ENCODE measurements at places on chromosomes 11 and 22.
A peak's percentile ranks its signal among the peaks of the same experiment; 100 is the strongest.

- DNase-seq, result no peak
Measured at GRCh38 chr22:49966774-49967705, 6.5 kb downstream of the PIM3 start.

DNA sequence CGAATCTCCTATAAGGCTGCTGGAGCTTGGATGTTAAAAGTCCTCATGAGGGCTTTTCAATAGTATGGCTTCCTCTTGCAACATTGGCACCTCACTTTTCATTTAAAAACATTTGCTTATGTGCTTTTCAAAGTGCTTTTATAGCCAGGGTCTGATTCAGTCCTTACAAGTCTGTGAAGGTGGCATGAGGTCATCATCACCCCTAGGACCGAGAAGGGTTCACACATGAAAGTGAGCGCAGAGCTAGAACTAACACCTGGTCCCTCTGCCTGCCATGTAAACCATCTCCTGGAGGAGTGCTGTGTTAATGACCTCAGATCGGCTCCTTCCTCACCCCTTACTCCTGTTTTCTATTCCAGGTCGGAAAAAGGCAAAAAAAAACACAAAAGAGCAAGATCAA is 12.2 kb upstream of the LMO2 start:
- DNase-seq, result no peak

GRCh38 chr11:129699711-129700304 is 115.8 kb upstream of the TMEM45B start:
- no peak for DNase-seq

GRCh38 chr11:104588446-104588845 is 309.8 kb downstream of the CASP12 start:
- DNase-seq, result no peak

GRCh38 chr22:50544078-50544745 is 1.5 kb upstream of the KLHDC7B start:
- peak; percentile 64 for DNase-seq

DNA sequence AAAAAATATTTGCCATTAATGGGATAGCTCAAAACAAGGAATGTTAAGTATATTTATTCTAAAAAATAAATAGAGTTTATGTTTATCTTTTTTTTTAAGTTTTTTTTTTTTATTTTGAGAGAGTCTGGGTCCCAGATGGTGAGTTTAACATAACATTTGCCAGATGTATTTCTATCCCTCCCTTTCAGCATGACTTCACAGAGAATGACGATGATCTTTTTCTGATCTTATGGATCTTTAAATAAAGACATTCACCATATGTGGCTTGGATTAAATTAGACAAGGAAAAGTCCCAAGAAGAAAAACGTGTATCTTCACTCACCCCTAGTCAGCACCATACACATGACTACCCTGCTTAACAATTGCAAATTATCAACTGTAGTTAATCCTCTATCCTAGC is 839.8 kb upstream of the CNTN5 start:
- no peak for DNase-seq

- no peak for DNase-seq
Measured at GRCh38 chr22:18042685-18043084, 18.3 kb upstream of the MICAL3 start.

DNA sequence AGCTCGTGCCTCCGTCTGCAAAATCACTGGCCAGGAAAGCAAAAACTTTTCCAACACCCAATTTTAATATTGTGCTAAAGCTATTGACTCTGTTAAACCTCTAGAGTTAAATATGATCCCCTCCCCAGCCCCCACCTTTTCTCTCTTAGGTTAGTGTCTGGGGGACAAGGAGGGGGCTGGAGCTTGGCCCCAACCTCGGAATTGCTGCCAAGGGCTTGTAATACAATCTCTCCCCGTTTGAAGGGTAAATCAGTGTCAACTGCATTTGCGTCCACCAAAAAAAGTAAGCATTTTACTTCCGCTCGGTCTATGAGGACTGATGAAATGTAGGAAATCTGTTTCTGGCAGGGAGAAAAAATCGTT is at the start of gene GAS2:
Gene GAS2 (plus strand): TSS at position 287 of the 363 bp plus-strand sequence. CDS start 8,259 bp downstream, outside the sequence.
- DNase-seq, result no peak

- no peak for DNase-seq
Measured at GRCh38 chr11:92776676-92777075, 192.8 kb upstream of the MTNR1B start.

DNA sequence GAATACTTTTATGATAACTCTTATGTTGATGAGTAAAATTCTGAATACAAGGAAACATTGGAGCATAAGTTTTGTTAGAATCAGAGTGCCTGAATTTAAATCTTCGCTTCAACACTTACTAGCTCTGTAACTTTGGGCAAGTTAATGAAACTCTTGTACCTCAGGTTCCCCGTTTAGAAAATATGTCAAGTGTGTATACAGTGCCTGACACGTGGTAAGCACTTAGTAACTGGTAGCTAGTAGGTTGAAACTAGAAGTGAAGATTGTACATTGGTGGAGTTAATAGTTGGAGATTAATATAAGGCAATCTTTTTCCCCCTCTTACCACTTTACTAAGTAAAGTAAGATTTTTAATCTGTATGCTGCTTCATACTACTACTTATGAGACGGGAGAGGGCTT is 24.8 kb upstream of the NAT10 start:
- no peak for DNase-seq

DNA sequence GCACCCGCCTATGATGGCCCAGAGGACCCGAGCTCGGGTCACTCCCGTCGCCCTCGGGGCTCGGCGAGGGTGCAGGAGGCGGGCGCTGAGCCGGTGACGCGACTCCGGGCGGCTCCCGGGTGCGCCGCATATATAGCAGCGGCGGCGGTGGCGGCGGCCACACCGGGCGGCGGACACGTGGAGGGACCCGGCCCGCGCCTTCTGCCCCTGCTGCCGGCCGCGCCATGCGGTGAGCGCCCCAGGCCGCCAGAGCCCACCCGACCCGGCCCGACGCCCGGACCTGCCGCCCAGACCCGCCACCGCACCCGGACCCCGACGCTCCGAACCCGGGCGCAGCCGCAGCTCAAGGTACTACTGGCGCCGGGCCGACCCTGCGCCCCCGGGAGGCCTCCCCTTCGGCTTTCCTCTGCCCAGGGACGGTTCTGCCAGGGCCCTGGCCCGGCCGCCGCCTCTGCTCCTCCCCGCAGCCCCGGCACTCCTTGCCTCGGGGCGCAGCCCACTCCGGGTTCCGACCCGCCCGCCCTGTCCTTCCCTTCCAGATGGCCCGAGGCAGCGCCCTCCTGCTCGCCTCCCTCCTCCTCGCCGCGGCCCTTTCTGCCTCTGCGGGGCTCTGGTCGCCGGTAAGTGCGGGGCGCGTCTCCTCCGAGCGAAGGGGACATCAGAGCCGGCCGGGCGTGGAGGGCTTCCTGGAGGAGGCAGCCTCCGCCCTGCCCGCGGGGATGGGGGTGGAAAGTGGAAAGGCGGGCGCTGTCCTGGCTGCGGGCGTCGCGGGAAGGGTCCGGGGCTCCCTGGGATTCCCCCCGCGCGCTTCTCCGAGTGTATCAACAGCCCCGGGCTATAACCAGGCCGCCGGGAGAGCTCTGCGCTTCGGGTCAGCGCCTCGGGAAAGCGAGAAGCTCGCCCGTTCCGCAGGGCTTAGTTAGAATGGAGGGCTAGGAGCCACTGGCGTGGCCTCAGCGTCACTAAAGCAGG is at the start of gene GAL:
Gene GAL (plus strand): TSS at position 160 of the 972 bp plus-strand sequence. CDS start 380 bp downstream, at position 540.
- no peak for DNase-seq

DNA sequence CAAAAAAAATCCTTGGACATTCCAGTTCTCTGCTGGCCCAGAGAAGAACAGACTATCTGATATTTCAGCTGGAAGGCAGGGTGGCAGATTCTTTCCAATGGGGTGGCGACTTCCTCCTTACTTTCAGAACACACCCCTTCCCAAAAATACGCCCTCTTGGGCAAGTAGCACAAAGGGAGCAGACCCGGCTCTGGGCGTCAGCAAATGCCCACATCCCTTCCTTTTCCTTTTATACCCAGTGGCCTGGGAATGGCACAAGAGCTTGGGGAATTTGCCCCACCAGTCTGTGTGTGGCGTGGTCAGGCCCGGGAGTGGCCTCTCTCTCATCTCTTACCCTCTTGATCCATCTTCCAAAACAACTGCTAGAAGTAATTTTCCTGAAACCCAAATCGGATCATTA is 33.0 kb upstream of the NUP160 start:
- no peak for DNase-seq

DNA sequence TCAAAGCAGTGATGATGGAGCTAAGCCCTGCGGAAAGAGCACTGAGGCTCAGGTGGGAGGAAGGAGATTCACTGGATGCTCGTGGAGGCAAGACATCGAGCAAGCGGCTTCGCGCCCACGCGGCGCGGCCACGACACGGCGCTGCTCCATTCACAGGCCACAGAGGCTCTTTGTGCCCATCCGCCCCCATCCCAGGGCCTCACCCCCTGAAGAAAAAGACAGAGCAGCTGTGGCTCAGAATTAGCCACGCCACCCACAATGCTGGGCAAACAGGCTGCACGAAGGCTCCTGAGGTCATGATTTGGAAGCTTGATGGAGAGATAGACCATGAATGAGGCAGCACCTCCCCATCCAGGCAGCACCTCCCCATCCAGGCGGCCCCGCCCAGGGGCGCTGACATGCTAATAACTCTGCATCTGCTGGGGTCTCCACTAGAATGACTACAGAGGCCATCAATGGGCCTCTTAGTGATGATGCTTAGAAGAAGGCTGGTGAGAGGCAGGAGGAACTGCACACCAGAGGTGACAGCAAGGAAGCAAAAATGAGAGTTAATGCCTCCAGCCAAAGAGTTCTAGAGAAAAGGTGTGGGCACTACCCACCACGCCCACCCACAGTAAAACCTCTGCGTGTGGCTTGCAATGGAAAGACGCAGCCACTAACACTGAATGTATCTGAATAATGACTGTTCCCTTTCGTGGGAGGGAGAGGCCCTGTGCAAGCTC is 43.5 kb downstream of the MYH9 start:
- peak; percentile 66 for DNase-seq

- DNase-seq, result no peak
Measured at GRCh38 chr22:27331526-27332281, 469.9 kb downstream of the MN1 start.

- DNase-seq, result no peak
Measured at GRCh38 chr11:109426442-109427240, 4.7 kb downstream of the C11orf87 start.

GRCh38 chr11:69567951-69568808 is 72.8 kb upstream of the CCND1 start:
- DNase-seq, result no peak

DNA sequence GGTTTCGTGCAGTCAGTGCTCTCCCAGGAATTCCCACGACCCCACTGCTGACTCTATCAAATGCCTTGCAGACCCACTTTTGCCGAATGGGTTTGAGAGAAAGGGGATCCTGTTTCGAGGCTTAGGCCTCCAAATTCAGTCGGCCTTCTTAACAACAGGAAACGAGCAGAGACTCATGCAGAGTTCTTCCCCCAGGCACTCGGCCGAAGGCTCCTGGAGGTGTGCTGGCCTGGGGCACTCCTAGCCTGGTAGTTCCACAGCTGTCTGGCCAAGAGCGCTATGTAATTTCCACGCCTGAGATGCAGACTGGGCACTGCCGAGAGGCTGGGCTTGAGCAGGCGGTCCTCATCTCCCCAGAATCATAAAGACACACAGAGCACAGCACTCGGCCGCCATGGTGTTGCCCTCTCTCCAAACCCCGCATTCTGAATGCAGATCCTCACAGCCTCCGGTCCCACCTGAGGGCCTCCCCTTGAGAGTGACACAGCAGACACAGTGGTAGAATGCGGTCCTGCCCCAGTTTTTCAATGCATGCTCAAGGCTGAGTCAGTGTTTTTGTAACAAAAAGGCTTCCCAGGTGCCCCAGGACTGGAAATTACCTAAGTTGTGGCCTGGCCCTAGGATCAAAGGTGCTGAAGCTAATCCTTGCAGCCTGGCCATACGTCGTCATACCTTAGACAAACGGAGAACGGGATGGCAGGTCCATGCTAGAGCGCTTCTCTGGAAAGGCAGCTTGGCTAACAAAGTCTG is 30.2 kb upstream of the BID start:
- no peak for DNase-seq

DNA sequence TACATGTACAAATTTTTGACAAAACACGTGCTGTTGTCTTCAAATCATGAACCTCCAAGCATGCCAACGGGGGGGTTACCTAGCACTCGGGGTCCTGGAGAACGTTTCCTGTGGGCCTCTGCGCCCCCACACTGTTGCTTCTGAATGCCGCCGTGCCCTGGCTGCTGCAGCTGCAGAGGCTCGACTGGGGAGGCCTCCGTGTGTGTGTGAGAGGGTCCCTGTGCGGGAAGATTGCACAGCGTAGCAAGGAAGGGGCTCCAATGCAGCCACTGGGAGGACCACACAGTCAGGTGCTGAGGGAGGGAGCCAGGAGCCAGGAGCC is 1322.2 kb downstream of the TBC1D22A start:
- no peak for DNase-seq

GRCh38 chr11:15334766-15335165 is 220.0 kb downstream of the INSC start:
- DNase-seq, result no peak

DNA sequence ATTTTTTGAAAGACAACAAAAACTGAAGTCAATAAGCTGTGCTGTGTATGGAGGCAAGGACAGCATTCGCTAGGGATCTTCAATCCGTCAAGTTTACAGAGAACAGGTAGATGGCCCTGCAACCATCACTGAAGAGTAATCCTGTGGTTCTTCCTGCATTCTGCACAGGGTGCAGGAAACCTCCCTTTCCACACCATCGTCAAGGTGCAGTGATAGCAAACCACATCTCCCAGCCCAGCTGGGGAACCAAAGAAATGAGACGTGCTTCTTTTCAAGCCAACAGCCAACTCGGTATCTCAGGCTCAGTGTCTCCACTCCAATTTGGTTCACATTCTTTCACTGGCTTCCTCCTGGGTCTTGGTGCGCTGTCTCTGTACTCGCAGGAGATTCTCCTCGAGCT is 814.5 kb downstream of the OPCML start:
- DNase-seq, result no peak

DNA sequence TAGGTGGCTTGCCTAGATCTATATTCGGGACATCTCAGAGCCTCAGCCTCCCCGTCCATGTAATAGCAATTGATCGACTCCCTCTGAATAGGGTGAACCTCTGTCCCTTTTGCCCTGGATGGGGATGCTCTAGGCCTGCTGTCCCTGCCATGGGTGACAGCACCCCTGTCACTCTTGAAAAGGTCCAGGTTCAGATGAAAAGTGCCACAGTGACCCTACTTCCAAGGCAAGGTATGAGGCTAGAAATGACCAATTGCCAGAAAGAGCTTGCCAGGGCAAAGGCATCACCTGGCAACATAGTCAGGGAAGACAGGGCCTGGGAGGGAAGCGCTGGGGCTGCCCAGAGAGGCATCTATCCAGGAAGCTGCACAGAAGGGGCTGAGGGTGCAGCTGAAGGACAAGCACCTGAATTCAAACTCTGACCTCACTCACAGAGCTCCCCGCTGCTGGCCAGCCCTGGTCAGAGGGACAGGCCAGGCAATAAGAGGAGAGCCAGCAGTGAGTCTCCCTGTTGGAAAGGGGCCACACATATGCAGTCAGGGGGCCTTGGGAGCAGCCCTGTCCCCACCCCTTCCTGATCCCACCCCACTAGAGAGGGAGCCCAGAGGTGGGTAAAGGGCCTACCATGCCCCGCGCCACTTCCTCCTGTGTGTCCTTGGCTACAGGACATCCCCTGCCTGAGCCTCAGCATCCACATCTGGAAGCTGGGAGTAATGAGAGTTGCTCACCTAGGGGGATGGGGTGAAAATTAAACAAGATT is 9.0 kb upstream of the APOBEC3A start:
- DNase-seq, result no peak

Measured in stimulated activated CD8-positive, alpha-beta memory T cell treated with anti-CD3 and anti-CD28 coated beads, Interleukin-7, amount 100 ng/mL, for 4 hours (primary cell).